ENCODE measurements at places on chromosomes 2 and 18. TPM values are rescaled to one million over a fixed set of nuclear protein-coding genes. Genes with fewer than 3 reads are reported as not detected.

DNA sequence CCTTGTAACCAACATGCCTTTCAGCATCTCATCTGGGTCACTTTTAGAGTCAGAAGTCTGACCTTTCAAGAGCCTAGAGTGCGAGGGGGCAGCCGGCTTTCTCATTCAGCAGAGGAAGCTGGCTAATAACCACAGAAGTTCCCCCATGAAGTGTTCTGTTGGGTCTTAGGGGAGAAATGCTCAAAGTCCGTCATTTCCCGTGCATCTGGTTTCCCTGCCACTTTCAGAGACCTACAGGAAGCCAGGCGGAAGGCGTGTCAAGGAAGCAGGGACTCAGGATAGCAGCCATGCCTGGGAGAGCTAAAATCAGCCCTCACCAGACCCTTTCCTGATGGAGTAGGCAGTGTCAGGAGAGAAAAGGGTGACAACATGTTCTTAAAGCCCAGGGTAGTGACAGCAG, 301.8 kb upstream of the ID2 start:
- no peaks in the 10 kb centered on the region for H3K4me1 ChIP-seq
- no peak overlapping the region for H3K4me3 ChIP-seq
- H3K27ac ChIP-seq = no peak overlapping the region

TNFRSF11A gene
- not detected for total RNA-seq

MPV17 gene
- 88.0 TPM for total RNA-seq

DNA sequence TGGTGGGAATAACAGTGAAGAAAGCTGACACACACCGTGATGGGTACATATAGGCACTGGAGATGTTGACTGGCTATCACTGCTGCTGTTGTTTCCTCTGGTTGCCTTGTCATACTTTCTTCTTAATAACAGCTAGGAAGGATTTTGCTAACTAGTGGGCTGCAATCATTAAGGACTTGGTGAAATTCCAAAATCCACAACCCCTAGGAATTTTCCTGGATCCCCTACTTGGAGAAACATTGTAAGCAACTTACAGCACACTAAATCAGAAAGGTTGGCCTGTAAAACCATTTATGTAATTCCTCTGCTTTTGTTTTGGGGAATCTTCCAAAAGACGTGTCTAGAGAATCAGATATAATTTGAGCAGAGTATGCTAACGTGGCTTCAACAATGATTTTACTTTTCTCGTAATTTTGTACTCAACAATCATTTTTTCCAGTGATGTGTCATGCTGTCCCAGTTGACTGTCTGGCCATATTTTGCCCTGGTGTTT, 8.0 kb upstream of the COL3A1 start:
- H3K27me3 ChIP-seq = no peaks in the 10 kb centered on the region
- H3K27ac ChIP-seq = no peak overlapping the region
- H3K4me1 ChIP-seq = peaks cover 7% of the 10 kb centered on the region
- no peak for DNase-seq
- H3K4me3 ChIP-seq = no peak overlapping the region

DNA sequence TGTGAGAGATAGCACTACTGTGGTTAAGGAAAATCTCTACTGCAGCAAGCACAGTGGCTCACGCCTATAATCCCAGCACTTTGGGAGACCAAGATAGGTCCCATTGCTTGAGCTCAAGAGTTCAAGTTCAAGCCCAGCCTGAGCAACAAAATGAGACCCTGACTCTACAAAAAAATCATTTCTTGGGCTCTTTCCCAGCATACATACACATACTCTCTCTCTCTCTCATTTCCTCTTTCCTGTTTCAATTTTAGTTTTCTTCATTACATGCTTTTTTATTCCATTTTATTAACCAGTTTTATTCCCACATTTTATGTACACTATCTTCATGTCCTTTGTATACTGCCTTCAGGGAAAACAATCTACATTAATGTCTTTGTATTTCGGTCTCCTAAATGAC, 14.6 kb downstream of the WDR33 start:
- H3K4me3 ChIP-seq = no peak overlapping the region
- H3K36me3 ChIP-seq = peaks cover 19% of the 10 kb centered on the region
- no peak overlapping the region for H3K27ac ChIP-seq
- no peaks in the 10 kb centered on the region for H3K4me1 ChIP-seq

CIDEA gene
- total RNA-seq = not detected

TFCP2L1 gene
- total RNA-seq = not detected

GPR39 gene
- 2.6 TPM for total RNA-seq

RGPD3 gene
- total RNA-seq = 0.39 TPM

GRCh38 chr2:17539611-17540092, 844 bp upstream of the VSNL1 start:
- 0 out of 2 replicates have a peak overlapping the region, but pooled peaks have one; percentile 4 for H3K27ac ChIP-seq
- peaks cover 30% of the 10 kb centered on the region for H3K27me3 ChIP-seq
- no peak for DNase-seq
- peaks cover 15% of the 10 kb centered on the region for H3K4me1 ChIP-seq
- peak overlapping the region; percentile 42 for H3K4me3 ChIP-seq
- H3K36me3 ChIP-seq = no peaks in the 10 kb centered on the region
